ENCODE measurements at places on chromosomes 2 and 18.

DNA sequence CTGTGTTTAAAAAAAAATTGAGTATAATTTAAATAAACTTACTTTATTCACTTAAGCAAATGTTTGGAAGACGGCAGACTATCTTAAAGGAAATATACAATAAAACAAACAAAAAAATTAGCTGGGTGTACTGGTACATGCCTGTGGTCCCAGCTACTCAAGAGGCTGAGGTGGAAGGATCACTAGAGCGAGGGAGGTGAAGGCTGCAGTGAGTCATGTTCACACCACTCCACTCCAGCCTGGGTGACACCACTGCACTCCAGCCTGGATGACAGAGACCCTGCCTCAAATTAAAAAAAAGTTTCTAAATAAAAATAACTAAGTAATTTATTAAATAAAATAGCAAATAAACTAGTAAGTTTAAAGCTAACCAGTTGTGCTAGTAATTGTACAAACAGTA lies 7.5 kb downstream of the PUM2 start:
- no peak for DNase-seq

DNA sequence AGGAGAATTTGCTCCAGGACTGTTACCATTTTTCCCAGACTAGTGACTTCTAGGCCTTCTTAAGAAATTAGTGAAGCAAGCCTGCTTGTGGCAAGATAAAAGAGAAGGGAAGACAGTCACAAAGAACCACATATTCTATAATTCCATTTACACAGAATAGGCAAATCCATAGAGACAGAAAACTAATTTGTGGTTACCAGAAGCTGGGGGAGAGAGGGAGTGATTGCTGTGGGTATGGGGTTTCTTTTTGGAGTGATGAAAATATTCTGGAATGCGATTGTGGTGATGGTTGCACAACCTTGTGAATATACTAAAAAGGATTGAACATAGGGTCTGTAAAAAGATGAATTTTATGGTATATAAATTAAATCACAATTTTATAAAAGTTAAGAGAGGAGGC lies 37.5 kb upstream of the SIX2 start:
- DNase-seq: no peak

DNA sequence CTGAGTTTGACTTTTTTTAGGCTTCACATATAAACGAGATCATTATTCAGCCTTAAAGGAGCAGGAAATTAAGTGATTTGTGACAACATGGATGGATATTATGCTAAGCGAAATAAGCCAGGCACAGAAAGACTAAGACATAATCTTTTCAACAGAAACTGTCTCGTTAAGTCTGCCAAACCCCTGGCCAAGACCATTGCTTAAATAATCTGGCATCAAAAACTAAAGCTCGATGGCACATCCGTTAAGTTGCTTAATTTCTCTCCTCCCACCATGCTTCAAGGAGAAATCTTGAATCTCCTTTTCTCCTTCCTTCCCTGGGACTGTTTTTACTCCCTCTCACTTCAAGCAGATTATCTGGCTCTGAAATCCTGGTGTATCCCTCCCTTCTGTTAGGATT lies 140.3 kb downstream of the GALNT14 start:
- DNase-seq: no peak

GRCh38 chr2:14678761-14679160 lies 46.2 kb downstream of the LRATD1 start:
- no peak for DNase-seq

DNA sequence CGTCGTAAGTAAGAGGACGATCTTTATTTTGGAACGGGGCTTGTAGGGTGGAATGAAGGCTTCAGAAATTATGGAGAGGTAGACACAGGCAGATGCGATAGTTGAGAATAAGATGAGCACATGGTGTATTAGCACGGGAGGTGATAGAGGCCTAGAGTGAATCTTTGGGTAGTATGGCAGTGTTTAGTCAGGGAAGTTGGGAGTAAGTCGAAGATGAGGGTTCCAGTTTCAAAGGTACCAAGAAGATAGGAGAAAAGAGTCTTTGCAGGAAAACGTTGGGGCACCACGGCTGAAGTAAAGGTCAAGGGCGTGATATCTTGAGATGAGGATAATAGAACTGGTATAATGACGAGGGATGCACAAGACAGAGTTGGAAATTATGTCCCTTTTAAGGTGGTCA lies 654 bp downstream of the PIK3C3 start:
- no peak for DNase-seq

GRCh38 chr18:7940971-7941370 lies 373.9 kb downstream of the PTPRM start:
- no peak for DNase-seq

- DNase-seq: no peak
Observed at GRCh38 chr2:46431481-46432235, 47.7 kb upstream of the TMEM247 start.

- no peak for DNase-seq
Observed at GRCh38 chr2:121338281-121338680, 53.3 kb upstream of the TFCP2L1 start.

DNA sequence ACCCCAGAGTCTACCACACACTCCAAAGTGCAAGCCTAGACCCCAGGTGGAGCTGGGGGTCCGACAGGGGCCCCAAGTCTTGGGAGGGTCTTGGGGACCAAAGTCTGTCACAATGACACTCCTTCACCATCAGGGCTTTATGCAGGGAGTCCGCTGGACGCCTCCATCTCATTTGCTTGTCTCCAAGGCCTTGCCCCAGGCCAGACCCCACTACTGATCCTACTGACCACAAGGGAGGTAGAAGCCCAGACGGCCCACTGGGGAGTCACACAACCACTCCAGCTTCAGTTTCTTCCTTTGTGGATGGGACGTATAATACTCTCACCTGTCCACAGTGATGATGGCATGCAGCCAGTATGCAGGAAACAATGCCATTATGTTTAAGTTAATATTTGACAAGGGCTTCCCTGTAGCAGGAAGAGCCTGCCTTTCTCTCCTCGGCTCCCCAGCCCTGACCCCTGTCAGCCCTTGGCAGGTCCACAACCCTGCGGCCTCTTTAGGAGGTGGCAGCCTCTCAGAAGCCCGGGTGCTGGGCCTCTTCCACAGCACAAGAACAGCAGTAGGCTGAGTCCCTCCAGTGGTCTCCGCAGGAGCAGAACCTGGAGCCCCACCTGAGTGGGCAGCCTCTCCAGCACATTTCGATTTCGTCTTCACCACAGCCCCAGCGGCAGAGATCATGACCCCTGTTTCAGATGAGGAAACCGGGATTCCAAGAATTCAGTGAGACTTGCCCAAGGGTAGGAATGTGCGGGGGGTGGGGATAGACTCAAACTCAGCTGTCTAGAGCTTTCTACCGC lies 6.5 kb downstream of the BIN1 start:
- peak; percentile 57 for DNase-seq

- DNase-seq: no peak
Observed at GRCh38 chr2:240021488-240022104, 3.5 kb downstream of the NDUFA10 start.

All from RWPE2 (cell line).